ENCODE measurements at places on chromosomes 16 and 17. TPM values are rescaled to one million over a fixed set of nuclear protein-coding genes. Genes with fewer than 3 reads are reported as not detected.

DNA sequence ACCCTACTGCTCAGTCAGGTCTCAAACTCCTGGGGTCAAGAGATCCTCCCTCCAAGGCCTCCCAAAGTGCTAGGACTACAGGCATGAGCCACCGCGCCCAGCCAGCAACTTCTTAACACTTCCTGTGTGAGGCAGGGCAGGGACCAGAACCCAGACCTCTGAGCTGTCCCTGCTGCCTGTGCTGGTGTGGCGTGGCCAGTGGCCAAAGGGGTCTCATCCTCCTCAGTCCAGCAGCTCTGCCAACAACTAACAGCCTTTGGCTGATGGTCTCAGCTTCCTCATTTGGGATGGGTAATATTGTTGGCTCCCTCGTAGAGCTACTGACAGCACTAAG is 1.4 kb upstream of the LLGL1 start:
- H3K36me3 ChIP-seq = no peaks in the 10 kb centered on the region
- H3K27me3 ChIP-seq = no peaks in the 10 kb centered on the region
- peak overlapping the region; percentile 91 for H3K27ac ChIP-seq

GRCh38 chr17:13704333-13704732 is 102.6 kb upstream of the HS3ST3A1 start:
- no peak overlapping the region for H3K4me3 ChIP-seq
- H3K27ac ChIP-seq = no peak overlapping the region
- no peak for DNase-seq
- H3K36me3 ChIP-seq = no peaks in the 10 kb centered on the region
- peaks cover 5% of the 10 kb centered on the region for H3K4me1 ChIP-seq

- DNase-seq = no peak
- no peaks in the 10 kb centered on the region for H3K36me3 ChIP-seq
- H3K4me3 ChIP-seq = no peak overlapping the region
- no peaks in the 10 kb centered on the region for H3K4me1 ChIP-seq
- no peak overlapping the region for H3K27ac ChIP-seq
- H3K27me3 ChIP-seq = no peaks in the 10 kb centered on the region
Measured at GRCh38 chr17:28272166-28272565, 46.8 kb upstream of the TMEM97 start.

Gene SLC5A2
- total RNA-seq = 2.3 TPM

Gene MPO
- 0.13 TPM for total RNA-seq

Gene UNC13D
- total RNA-seq = 2.2 TPM

Gene RGS11
- 0.04 TPM for total RNA-seq

Data from hepatocyte (in vitro differentiated cells).